ENCODE measurements at places on chromosomes 11 and 22. TPM values are rescaled to one million over a fixed set of nuclear protein-coding genes. Genes with fewer than 3 reads are reported as not detected.

DNA sequence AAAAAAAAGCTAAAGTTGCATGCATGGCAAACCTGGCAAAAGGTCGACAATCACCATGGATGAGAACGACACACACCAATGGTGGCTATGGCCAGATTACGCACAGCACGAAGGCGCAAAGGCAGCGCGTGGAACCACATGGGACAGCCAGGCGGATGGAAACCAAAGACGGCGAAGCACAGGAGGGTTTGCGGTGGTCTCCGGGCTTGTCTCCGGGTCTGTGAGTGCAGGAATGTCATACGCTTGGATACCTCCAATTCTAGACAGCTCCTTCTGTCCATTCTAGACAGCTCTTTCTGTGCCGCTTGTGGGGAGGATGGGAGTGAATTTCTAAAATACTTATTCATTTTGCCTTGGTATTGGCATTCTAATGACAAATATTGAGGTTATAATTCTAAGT lies 685.4 kb downstream of the BRD1 start:
- no peak for DNase-seq

DNA sequence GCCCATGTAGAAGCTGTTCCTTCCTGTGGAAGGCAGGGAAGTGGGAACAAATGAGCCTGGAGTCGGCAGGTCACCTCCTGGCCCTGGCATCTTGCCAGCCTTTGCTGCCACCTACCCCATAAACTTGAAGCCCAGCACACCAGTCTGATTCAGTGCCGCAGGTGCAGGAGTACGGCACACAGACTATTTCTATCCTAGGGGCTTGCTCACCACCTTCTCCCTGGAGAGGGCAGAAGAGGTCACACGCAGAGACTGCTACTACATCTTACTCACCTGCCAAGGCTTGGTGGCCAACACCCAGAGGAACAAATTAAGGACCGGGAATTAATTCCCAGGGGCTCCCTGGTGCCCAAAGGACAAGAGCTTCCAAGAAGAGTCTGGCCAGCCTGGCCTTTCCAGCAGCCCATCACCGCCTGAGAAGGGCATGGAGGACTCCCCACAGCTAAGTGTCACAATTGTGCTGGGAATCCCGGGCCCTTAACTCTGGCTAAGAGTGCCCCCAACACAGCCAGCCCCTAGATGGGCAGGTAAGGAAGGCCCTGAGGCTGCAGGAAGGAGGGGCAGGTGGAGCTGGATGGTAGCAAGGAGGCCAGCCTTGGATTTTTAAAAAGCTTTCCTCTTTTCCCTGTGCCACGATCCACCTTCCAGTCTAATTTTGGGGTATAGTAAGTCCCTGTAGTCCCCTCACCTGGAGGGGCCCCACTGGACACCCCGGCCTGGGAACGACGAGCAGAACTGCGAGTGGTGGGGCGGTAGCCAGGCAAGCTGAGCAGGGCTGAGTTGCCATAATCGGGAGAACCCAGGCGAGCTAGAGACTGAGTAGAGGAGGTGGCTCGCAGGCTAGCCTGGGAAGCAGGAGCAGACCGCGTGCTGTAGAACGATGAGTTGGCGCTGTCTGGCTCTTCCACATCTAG lies 6.9 kb downstream of the IL18BP start:
- DNase-seq: no peak

GRCh38 chr11:1053121-1053901 lies 16.8 kb upstream of the MUC6 start:
- no peak for DNase-seq

DNA sequence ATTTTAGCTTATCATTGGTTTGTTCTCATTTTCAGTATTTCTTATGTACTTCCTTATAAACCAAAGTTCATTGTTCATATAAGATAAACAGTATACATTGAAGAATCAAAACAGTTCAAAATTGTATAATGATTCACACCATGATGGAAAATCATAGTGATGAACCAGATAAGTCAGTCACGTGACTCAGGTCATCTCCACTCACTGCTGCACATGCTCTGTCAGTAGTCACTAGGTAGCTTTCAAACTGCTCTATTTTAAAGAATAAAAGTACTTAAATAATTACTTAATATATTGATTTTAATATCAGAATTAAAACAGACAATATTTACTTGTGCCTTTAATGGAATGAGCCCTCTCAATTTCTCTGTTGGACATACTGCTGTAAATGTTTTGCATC lies 37.5 kb downstream of the PDHX start:
- no peak for DNase-seq

Gene CEND1
- total RNA-seq: not detected

DNA sequence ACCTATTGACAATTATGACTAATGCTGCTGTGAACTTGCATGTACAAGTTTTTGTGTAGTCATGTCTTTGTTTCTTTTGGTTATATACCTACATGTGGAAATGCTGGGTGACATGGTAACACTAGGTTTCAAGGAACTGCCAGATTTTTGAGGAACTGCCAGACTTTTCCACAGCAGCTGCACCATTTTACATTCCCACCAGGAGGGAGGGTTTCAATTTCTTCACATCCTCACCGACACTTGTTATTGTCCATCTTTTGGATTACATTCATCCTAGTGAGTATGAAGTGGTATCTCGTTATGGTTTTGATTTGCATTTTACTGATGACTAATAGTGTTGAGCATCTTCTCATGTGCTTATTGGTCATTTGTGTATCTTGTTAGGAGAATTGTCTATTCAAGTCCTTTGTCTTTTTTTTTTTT lies 13.3 kb downstream of the CLDN5 start:
- no peak for DNase-seq

- no peak for DNase-seq
Observed at GRCh38 chr11:105644839-105645573, 35.1 kb downstream of the GRIA4 start.

- DNase-seq: no peak
Observed at GRCh38 chr11:6025056-6025455, 5.5 kb downstream of the OR56A1 start.

DNA sequence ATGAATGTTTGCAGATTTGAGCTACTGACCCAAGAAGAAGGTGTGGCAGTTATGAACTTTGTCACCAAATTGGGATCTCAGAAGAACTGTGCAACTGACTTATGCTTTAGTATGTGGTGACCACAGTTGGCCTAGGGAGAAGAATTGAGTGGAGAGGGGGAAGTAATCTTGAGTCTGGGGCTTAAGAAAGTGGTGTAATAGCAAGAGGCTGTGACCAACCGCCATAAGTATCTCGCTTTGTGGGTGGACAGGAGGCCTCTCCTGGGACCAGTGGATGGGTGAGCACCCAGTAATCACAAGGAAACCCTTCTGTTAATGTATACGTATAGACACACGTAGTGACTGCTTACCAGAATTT lies 12.7 kb upstream of the IL10RA start:
- no peak for DNase-seq

DNA sequence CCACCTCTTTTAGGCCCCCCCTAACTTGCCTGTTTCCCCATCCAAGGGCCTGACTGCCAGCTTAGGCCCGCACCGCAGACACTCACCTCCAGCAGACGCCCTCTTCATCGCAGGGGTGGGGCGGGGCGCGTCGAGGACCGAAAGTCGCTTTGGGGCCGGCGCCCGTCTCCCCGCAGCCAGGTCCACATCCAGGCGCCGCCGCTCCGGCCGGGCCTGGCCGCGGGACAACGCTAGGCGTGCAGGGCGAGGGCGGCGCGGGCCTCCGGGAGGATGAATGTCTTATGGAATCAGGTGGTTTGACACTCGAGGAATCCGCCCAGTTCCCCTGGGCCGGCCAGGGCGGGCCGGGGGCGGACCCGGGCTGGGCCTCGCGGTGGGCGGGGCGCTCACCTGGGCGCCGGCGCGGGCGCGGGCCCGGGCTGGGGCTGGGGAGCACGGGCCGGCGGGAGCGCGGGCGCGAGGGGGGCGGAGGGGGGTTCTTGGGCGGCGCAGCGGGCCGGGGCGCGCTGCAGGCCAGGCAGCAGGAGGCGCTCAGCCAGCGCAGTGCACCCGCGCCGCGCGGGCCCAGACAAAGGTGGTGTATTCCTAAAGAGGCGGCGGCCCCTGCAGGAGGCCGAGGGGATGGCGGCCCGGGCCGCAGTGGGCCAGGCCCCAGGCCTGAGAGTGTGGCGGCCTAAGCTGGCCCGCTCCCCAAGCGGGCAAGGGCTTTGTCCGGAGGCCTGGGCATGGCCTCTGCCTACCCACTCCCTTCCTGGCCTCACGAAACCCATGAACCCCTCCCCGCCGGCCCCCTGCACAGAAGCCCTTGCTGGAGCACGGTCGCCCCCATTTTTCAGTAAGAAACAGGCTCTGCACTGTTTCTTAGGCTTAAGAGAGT lies 177.6 kb downstream of the IGLL1 start:
- DNase-seq: no peak

DNA sequence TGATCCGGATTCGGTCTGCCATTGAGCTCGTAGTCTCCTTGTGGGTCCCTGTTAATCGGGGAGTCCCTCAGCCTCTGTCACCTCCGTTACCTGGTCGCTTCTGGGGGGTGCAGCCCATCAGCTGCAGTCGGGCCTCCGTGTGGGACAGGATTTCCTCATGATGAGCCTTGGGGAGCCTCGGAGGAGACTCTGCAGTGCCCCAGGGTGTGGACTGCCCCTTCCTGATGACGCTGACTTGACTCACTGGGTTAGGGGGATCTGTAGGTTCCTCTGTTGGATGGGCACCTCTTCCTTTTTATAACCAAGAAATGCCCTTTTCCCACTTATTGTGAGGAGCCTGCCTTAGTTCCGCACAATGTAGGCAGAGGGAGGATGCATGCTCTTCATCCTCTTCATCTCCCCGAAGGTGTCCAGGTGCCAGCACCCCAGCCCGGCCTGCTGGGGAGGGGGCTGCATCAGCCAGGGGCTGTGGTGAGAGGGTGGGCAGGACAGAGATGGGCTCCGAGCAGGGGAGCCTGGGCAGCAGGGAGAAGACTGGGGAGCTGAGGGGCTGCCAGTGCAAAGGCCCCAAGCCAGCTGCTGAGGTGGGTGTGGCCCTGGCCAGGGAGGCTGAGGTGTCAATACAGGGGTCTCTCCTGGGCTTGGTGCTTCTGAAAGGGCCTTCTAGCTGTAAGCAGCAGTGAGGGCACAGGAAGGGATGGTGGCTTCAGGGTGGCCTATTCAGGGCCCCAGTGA lies 13.5 kb upstream of the TTLL8 start:
- no peak for DNase-seq

Gene CD3G
- total RNA-seq: 0.84 TPM

Gene CARD16
- 10.0 TPM for total RNA-seq

GRCh38 chr11:106681435-106681834 lies 336.8 kb downstream of the GUCY1A2 start:
- DNase-seq: no peak

GRCh38 chr11:30131535-30131934 lies 99.3 kb upstream of the FSHB start:
- no peak for DNase-seq

Gene C1QTNF5
- total RNA-seq: 4.4 TPM

Gene TSSK2
- not detected for total RNA-seq

DNA sequence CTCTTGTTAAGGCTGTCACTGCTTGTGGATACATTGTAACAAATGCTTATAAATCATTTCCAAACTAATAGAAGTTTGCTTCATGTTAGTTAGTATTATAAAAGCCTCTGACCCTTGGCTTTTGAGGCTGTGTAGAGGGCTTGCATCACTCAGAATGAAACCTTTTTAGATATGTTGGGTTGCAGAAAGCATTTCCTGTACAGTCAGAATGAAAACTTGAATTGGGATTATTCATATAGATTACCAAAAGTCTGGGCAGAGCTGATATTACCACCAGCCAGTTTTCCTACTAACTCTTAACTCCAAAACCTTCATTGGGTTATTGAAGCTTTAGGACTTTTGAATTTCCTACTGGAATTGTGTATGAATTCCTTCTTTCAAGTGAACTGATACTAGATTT lies 12.0 kb downstream of the KMT2A start:
- DNase-seq: no peak

DNA sequence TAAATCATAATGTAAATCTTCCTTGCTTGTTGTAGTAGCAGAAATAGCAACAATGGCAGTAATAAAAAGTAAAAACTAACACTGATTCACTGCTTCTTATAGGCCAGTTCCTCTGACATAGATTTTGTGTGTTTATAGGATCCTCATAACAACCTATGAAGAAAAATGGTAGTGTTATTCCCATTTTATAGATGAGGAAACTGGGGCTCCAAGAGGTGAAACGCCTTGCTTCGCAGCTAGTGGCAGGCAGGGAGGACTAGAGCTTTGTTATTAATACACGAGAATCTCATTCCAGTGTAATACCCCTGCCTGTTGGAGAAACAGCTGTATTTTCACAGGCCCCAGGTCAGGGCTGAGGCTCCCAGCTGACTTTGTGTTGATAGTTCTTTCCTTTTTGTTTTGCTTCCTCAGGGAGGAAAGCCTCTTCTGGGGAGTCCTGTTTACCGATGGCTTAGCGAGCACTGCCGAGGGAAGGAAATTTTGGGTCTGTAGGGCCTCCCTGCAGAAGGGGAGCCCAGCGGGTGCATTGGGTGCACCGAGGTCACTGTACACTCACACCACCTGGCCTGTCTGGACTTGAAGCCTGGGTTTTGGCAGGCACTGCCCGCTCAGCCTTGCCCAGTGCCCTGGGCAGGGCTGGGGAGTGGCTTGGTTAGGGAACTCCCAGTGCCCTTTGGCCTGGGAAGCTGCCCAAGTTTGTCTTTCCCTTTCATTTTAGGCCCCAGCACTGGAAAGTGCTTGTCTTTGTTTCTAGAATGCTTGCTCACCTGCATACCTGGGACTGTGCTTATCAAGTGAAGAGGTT lies 13.5 kb downstream of the KIAA1671 start:
- peak; percentile 51 for DNase-seq

DNA sequence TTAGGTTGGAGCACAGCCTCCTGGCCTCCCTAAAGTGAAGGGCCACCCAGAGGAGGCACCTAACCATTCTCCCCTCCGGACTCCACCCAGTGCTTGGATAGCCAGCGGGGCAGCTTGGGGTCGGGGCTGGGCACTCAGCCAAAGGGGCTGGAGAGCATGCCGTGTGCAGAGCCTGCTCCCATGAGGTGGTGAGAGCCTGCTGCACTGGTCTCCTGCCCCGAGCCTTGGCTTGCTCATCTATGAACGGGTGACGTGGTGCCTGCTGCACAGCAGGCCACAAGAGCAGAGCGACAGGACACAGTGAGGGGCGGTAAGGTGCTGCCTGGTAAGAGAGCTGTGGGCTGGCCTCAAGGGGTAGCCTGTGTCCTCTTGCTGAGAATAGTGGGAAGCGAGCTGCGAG lies 14.0 kb upstream of the CCDC188 start:
- no peak for DNase-seq

- no peak for DNase-seq
Observed at GRCh38 chr22:42863349-42863961, 6.4 kb upstream of the ARFGAP3 start.

DNA sequence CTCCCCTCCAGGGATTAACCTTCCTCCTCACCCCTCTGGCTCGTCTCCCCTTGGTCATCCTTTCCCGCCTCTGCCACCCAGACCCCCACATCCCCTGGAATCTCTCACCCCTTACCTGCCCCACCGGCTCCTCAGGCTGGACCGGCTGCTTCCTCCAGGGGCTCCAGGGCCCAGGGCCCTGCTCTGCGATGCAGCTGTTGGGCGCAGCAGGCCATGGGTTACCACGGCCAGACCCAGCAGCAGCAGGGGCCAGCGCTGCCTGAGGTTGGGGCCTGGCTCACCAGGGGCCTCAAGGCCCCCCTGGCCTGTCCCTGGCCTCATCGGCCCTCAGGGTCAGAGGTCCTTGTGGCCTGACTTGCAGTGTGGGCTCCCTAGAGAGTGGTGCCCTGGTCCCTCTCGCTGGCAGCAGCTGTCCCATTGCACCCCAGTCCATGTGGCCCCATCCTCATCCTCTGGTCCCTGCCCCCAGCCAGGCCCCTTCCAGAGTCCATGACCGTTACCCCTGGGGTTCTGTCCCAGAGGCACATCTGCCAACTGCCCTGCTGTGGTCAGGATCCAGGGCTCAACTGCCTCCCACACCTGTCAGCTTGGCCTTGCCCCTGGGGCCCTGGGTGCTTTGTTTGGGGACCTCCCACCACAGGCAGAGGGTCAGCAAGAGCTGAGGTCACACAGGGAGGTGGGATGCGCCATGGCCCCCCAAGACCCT lies at the start of gene IGLL1:
Gene IGLL1, minus strand, starts transcription at position 421 of the 706 bp plus-strand sequence. Its CDS starts 100 bp downstream, at position 321.
- no peak for DNase-seq

Data from liver (tissue), 10 donors.